SK-N-MC (cell line): ENCODE measurements at places on chromosomes 3 and 15.

- no peak for DNase-seq
Measured at GRCh38 chr3:146546366-146546965, 2.1 kb upstream of the PLSCR1 start.

DNA sequence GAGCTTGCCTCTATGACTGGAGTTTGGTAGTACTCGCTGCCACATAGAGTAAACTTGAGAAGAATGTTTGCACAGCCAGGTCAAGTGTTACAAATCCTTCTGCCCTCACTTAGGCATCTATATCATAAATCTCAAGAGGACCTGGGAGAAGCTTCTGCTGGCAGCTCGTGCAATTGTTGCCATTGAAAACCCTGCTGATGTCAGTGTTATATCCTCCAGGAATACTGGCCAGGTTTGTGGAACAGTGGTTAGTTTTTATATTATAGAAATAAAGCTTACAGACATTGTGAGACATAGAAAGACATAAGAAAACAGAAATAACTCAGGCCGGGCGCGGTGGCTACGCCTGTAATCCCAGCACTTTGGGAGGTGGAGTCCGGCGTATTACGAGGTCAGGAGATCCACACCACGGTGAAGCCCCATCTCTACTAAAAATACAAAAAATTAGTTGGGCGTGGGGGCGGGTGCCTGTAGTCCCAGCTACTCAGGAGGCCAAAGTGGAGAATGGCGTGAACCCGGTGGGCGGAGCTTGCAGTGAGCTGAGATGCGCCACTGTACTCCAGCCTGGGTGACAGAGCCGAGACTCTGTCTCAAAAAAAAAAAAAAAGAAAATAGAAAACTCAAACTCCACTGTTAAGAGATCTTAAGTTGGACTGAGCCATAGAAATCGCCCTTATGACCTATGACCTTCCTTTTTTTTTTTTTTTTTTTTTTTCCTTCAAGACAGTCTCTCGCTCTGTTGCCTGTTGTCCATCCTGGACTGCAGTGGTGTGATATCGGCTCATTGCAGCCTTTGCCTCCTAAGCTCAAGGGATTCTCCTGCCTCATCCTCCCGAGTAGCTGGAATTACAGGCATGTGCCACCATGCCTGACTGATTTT is 2.2 kb downstream of the RPSA start:
- DNase-seq, result no peak

DNA sequence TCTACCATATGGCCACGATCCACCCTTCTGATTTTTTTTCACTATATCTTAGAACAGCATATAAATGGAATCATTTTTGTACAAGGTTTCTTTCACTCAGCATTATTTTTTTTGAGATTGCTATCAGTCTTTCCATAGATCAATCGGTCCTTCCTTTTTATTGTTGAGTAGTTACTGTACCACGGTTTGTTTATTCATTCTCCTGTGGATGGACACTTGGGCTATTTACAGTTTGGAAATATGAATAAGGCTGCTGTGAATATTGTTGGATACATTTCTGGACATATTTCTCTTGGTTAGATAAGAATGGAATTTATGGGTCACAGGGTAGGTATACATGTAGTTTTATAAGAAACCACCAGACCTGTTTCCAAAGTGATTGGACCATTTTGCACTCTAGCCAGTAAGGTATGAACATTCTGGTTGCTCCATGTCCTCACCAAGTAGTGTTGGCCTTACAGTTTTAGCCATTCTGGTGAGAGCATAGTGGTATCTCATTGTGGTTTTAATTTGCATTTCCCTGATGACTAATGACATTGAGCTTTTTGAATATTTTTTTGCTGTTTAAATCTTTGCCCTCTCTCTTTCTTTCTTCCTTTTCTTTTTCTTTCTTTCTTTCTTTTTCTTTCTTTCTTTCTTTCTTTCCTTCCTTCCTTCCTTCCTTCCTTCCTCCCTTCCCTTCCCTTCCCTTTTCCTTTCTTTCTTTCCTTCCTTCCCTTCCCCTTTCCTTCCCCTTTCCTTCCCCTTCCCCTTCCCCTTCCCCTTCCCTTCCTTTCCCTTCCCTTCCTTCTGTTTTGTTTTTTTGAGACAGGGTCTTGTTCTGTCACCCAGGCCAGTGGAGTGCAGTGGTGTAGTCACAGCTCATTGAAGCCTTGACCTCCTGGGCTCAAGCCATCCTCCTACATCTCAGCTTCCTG is 49.2 kb downstream of the LRRK1 start:
- DNase-seq, result no peak

GRCh38 chr15:76866008-76866407 is 39.1 kb downstream of the SCAPER start:
- DNase-seq, result no peak

DNA sequence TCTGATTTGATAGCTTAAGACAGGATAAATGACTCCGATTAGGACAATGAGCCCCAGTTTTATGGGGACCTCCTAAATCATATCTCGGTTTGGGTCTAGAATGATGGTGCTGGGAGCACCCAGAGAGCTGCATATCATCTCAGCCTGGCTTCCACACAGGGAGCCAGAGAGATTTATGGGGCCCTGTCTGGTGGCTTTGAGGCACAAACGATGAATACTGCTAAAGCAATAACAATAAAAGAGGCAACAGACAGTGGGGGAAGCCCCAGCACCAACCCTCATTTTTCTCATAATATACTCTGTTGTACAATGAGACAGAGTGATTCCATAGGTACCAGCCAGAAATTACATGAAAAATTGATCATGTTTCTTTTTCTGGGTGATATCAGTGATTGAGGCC is 889.0 kb upstream of the CFAP20DC start:
- no peak for DNase-seq

DNA sequence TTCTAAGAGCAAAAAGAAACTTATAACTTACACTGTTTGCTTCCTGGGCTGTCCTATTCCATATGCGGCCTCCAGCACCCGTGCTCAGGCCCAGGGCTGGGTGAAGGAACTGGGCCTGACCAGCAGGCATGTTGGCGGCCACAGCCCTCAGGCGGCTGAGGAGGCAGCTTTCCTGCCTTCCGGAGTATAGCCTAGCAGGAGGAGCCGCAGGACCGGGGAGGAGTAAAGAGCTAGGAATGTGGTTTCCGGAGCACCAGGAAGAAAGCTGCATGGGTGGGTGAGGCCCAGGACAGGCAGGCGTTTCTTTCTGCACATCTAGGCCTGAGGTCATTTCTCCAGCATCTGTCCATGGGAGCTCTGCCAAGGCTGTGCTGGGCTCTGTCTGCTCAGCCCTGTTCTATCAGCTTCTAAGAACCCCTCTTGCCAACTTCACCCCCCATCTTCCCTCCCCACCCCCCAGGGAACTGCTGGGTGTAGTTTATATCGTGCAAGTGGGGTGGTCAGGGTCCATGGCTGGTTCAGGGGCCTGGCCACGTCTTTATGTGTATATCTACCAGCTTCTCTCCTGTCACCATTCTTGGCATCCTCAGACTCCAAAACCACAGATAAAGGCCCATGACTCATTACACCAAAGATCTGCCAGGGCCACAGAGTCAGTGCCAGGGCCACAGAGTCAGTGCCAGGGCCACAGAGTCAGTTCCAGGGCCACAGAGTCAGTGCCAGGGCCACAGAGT is 7.8 kb upstream of the KIF7 start:
- DNase-seq, result peak; percentile 37

DNA sequence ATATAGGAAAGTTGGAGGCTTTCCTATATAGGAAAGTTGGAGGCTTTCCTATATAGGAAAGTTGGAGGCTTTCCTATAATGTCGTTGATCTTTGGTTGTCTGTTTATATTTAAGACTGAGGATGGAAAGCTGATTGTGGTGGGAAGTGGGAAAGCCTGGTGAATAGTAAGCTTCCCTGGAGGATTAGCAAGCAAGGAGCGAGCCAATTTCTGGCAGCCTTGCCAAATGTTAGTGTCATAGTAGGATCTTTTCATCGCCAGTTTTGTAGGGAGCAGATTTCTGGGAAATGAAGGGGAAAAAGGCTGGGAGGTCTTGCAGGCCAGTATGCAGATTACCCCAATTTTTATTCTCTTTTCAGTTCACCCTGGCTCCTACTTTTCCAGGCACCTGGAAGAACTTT is 39.9 kb upstream of the CCNL1 start:
- DNase-seq, result no peak

DNA sequence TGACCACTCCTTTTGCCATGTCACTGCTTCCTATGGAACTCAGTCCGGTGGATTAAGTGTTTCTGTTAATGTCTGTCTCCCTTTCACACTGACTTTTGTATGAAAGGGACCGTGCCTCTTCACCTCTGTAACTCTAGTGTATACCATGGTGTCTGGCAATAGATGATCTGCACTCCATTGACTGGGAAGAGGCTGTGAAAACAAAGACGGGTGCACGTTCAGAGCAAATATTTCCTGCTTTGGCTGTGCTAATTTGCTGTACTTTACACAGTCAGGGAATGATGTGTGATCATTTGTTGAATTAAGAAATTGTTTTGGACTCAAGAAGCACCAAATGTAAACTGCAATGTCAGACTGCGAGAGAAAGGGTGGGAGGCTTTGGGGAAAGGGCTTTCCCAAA is 315.2 kb downstream of the RORA start:
- DNase-seq, result no peak

GRCh38 chr3:160869825-160870224 is 113.8 kb downstream of the PPM1L start:
- DNase-seq, result no peak

DNA sequence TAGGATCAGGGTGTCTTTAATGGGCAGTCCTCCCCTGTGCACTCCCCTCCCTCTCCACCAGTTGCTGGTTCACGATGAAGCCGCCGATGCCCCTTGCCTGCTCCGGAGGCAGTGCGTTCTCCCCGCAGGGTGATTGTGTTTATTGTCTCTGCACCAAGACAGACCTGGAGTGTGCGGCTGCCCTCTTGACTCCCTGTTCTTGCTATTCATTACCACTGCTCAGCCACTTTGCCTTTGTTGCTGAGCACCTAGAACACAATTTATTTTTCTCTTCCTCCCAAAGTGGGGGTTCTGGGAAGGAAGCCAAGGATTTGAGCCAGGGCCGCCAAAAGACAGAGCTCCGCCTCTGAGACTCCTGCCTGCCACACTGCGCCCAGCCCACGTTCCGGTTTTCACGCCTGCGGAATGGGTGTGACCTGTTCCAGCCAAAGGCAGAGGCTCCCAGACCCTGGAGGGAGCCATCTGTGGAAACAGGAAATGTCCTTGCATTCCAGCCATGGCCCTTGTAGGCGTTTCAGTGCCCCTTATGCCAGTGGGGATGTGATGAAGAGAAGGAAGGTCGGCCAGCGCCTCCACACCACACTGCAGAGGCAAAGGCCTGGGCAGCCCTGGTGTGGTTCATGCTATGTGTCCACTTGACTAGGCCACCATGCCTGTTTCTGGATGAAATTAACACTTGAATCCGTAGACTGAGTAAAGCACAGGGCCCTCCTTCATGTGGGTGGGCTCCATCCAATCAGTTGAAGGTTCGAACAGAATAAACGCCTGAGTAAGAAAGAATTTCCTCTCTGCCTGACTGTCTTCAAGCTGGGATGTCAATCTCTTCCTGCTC is 85.8 kb downstream of the HMG20A start:
- DNase-seq, result no peak

GRCh38 chr3:169245631-169246030 is 417.9 kb downstream of the MECOM start:
- DNase-seq, result no peak
